ENCODE measurements at places on chromosomes 1 and 21.

DNA sequence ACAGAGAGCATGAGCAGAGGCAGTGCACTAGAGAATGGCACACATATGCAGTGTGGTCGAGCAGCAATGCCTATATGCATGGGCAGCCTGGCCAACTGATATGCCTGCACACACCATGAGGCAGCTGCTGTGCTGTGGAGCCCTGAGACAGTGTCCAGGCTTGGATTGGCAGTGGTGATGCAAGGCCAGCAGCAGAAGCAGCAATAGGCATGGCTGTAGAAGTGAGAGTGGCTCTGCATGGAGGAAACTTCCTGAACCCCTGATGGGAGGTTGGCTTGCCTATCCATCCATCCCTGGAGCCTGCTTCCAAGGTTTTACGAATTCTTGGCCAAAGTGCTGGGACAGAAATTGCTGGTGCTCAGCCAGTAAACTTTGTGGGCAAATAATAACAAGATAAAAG lies 89.7 kb downstream of the DIRAS3 start:
- DNase-seq = no peak

GRCh38 chr1:147641695-147642592 lies 28.4 kb downstream of the ACP6 start:
- DNase-seq = peak; percentile 80

DNA sequence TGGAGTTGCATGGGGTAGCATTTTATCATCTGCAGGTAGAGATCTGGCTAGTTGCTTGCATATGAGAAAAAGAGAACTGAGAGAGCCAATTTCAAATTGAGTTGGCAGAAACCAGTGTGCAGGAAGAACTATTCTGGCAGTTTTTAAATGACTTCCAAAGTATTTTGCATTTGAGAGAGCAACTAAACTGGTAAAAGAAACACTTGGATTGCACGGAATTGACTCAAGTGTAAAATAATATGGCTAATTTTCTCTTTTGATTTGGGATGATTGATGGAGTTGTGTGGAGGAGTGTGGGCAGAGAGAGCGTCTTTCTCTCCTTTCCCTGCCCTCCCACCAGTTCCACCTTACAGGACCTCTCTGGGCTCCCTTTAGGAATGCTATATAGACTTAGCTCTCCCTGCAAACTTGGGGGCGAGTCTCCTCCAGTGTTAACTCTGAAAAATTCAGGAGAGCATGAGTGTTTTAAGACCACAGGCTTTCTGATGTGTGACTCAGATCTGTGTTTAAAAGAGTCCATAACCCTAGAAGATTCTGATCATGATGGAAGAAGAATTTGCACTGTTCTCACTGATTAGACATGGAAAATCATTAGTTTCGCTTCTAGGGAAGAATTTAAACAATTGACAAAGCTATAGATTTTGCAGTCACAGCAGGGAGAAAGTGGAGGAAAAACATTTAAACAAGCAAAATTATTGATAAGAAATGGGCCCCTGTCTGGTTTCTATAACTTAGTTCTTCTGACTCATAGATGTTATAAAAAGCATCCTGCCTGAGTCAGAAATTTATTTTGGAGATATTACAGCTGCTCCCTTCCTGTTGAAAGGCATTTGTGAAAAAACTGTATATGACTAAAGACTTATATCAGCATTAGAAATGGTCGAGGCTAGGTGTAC lies 24.9 kb upstream of the CTBS start:
- DNase-seq = no peak

- DNase-seq = no peak
These were observed 132.2 kb downstream of the PTGER3 start for GRCh38 chr1:70915258-70916033.

DNA sequence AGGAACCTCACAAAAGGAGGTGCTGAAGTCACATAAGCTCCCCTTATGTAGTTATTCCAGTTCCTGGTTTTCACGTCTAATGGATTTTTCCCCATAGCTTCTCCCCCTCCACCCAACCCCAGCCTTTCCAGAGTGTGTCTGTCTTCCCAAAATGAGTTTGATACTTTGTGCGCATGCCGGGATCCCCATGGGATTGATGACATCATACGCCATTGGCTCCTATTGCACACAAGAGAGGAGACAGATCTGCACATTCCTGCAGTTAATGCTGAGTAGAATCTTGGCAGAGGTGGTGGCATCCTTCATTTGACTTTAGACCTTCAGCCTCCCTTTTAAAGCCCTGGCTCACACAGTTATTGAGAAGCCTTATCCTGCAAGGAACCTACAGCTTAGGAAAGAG lies 71.4 kb downstream of the DDR2 start:
- no peak for DNase-seq

GRCh38 chr1:65265651-65266351 lies 43.5 kb upstream of the DNAJC6 start:
- DNase-seq = peak; percentile 90

Measured in NCI-H82 (cell line).